ENCODE measurements at places on chromosomes 7 and 10. TPM values are rescaled to one million over a fixed set of nuclear protein-coding genes. Genes with fewer than 3 reads are reported as not detected.

PNLIPRP1 gene
- not detected for total RNA-seq

DNA sequence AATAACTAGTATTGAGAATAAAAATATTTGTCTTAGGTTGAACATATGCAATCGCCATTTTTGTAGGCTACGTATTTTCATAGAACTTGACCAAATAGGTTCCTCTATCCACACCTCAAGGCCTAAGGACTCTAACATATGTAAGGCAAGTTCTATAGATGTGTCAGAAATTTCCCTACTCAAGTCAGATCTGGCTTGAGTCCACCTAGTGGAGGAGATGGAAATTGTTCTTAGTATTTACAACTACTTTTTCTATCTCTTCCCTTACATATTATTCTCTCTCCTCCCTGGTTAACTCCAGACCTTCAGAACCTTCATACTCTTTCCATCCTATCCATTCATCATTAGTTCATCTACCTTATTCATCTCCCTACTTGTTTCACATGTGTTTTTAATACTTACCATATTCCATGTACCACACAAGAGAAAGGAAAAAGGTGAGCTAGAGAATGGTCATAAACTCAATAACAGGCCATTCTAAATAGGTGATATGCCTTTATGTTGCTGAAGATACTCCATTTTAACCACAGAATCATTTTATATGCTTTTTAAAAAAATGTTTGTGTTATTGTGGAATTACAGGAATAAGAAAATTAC is 174.5 kb upstream of the HDAC9 start:
- H3K4me3 ChIP-seq = no peak overlapping the region
- no peak overlapping the region for H3K27ac ChIP-seq
- no peaks in the 10 kb centered on the region for H3K4me1 ChIP-seq
- no peaks in the 10 kb centered on the region for H3K27me3 ChIP-seq
- H3K36me3 ChIP-seq = no peaks in the 10 kb centered on the region

- H3K27me3 ChIP-seq = no peaks in the 10 kb centered on the region
- H3K36me3 ChIP-seq = no peaks in the 10 kb centered on the region
- no peak for DNase-seq
- H3K4me3 ChIP-seq = no peak overlapping the region
Measured at GRCh38 chr10:47323636-47324296, 1.5 kb downstream of the GDF2 start.

DNA sequence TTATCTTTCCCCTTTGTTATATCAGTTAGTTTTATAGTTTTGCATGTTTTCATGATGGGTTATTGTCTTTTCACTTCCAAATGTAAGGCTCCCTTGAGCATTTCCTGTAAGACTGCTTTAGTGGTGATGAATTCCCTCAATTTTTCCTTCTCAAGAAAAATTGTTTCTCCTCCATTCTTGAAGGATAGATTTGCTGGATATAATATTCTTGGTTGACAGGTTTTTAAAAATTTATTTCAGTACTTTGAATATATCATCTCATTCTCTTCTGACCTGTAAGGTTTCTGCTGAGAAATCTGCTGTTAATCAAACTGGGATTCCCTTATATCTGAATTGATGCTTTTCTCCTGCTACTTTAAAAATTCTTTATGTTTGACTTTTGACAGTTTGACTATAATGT is 33.3 kb downstream of the SCART1 start:
- H3K4me3 ChIP-seq = no peak overlapping the region
- H3K27me3 ChIP-seq = no peaks in the 10 kb centered on the region
- no peak overlapping the region for H3K27ac ChIP-seq
- H3K36me3 ChIP-seq = peaks cover 4% of the 10 kb centered on the region
- no peak for DNase-seq

TEX36 gene
- not detected for total RNA-seq

DNA sequence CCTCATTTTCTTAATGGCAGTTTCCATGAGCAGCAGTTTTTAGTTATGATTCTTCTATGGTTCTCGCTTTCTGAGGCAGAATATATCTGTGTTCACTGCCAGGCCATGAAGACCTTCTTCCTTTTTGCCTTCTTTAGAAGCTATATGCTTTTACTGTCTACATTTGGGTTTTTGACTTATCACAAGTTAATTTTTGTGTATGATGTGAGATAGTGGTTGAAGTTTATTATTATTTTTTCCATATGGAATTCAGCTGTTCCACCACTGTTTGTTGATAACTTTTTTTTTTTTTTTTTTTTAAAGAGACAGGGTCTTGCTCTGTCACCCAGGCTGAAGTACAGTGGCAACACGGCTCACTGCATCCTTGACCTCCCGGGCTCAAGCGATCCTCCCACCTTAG is 44.5 kb downstream of the INPP5A start:
- no peak overlapping the region for H3K27ac ChIP-seq
- H3K4me1 ChIP-seq = no peaks in the 10 kb centered on the region
- no peaks in the 10 kb centered on the region for H3K36me3 ChIP-seq
- H3K4me3 ChIP-seq = no peak overlapping the region
- H3K27me3 ChIP-seq = no peaks in the 10 kb centered on the region
- no peak for DNase-seq

DNA sequence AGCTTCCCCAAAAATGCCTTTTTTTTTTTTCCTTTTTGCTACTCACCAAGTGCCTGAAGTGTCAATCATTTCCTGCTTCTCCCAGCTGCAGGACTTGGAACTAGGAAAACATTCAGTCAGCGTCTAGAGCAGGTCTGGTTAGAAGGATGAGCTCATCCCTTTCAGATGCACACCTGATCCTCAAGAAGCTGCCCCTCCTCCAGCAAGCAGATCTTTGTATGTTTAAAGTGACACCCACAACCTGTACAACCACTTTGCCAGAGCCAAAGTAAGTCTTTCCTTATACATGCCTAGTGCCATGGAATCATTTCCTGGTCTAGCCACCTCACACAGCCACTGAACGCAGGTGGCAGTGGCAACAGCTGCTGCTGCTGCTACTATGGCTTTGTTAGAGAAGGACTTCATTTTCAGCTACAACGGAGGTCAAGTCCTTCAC is 10.4 kb upstream of the USP54 start:
- H3K4me1 ChIP-seq = no peaks in the 10 kb centered on the region
- H3K27me3 ChIP-seq = no peaks in the 10 kb centered on the region
- H3K4me3 ChIP-seq = no peak overlapping the region
- H3K27ac ChIP-seq = peak overlapping the region; percentile 91

NPC1L1 gene
- total RNA-seq = 0.16 TPM

KAZALD1 gene
- 4.9 TPM for total RNA-seq

SLC18A3 gene
- not detected for total RNA-seq

GRCh38 chr10:7933757-7934156 is 115.5 kb downstream of the TAF3 start:
- no peaks in the 10 kb centered on the region for H3K36me3 ChIP-seq
- H3K27me3 ChIP-seq = no peaks in the 10 kb centered on the region

GRCh38 chr10:23067939-23068775 is 27.2 kb upstream of the MSRB2 start:
- H3K4me1 ChIP-seq = no peaks in the 10 kb centered on the region
- H3K27me3 ChIP-seq = no peaks in the 10 kb centered on the region

DNA sequence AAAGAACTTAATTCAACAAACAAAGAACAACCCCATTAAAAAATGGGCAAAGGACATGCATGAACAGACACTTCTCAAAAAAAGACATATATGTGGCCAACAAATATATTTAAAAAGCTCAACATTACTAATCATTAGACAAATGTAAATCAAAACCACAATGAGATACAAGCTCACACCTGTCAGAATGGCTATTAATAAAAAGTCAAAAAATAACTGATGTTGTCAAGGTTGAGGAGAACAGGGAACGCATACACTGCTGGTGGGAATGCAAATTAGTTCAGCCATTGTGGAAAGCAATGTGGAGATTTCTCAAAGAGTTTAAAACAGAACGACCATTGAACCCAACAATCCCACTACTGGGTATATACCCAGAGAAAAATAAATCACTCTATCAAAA is 19.1 kb downstream of the ZFAND4 start:
- H3K36me3 ChIP-seq = no peaks in the 10 kb centered on the region
- DNase-seq = no peak
- no peak overlapping the region for H3K27ac ChIP-seq

DNA sequence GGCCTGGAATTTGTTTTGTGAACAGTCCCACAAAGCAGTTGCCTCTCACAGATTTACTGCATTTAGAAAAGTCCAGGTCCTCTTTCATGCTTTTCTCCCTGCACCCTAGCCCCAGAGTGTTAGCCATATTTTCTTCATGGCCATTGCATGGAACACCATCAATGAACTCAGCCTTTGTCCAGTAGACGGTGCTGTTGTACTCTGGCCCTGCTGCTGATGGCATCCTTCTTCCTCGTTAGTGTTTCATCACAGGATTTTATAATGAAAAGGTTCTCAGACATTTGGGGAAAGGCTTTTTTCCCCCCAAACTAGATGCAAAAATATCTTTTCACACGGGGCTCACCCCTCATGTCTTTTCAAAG is 93.0 kb upstream of the SLC25A13 start:
- H3K4me3 ChIP-seq = no peak overlapping the region
- H3K27me3 ChIP-seq = peaks cover 4% of the 10 kb centered on the region
- DNase-seq = no peak
- no peaks in the 10 kb centered on the region for H3K36me3 ChIP-seq
- no peak overlapping the region for H3K27ac ChIP-seq
- H3K4me1 ChIP-seq = no peaks in the 10 kb centered on the region

DNA sequence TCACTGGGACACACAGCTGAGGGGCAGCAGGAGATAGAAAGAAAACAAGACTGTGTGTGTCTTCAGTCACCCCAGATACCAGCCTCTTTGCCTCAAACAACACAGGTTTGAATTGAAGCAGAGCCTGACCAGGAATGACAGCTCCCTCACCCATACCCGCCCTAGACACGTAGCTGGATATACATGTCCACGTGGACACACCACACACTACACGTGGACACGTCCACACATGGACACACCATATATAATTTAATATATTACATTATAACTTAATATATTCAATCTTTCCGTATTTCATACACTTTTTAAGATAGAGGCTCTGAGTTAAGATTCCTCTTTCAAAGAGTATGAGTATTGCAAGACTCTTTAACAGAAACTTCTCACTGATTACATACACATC is 11.3 kb downstream of the GDF2 start:
- H3K27me3 ChIP-seq = no peaks in the 10 kb centered on the region
- H3K4me1 ChIP-seq = no peaks in the 10 kb centered on the region
- no peaks in the 10 kb centered on the region for H3K36me3 ChIP-seq
- H3K4me3 ChIP-seq = no peak overlapping the region

- no peaks in the 10 kb centered on the region for H3K27me3 ChIP-seq
- no peaks in the 10 kb centered on the region for H3K4me1 ChIP-seq
- H3K27ac ChIP-seq = no peak overlapping the region
Measured at GRCh38 chr10:131963811-131964210, 17.9 kb downstream of the BNIP3 start.

DNA sequence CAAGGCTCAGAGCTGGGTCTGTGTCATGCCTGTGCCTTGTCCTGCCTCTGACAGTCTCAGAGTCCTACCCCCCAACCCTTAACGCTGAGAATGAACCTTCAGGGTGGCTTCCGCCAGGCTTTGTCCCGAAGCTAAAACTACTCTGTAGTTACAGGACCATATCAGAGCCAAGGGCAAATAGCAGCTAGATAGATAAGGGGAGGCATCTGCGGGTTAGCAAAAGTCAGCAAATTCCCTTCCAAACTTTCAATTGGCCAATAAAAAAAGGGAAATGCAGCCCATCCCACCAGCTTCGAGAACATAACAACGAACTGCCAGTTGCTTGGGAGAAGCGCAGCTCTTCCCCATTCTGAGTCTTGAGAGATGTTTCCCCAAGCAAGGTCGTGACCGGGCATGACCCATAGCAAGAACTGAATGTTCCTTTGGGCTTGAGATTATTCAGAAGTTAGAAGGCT is 17.7 kb downstream of the CCL24 start:
- H3K4me1 ChIP-seq = no peaks in the 10 kb centered on the region
- H3K27ac ChIP-seq = no peak overlapping the region
- no peaks in the 10 kb centered on the region for H3K36me3 ChIP-seq

ARHGEF35 gene
- total RNA-seq = 31.8 TPM

DNA sequence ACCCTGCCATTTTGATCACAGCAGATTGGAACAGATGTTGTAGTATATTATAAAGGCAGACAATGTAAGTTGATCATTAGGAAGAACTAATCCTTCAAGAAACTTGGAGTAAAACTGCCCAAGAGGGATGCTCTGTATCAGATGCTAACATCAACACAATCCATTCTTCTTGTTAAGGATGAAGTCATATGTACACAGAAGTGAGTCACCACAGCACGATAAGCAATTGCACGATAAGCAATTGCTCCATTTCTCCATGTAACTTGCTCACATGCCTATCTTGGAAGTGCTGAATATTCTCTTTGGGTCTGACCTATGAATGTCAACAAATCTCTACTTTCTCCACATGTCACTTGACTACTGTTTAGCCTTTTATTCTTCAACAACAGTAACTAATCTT is 41.5 kb upstream of the DMTF1 start:
- no peak for DNase-seq
- H3K36me3 ChIP-seq = no peaks in the 10 kb centered on the region
- no peak overlapping the region for H3K27ac ChIP-seq
- H3K4me1 ChIP-seq = no peaks in the 10 kb centered on the region
- no peak overlapping the region for H3K4me3 ChIP-seq
- H3K27me3 ChIP-seq = no peaks in the 10 kb centered on the region

FKBP9 gene
- 100 TPM for total RNA-seq

DNA sequence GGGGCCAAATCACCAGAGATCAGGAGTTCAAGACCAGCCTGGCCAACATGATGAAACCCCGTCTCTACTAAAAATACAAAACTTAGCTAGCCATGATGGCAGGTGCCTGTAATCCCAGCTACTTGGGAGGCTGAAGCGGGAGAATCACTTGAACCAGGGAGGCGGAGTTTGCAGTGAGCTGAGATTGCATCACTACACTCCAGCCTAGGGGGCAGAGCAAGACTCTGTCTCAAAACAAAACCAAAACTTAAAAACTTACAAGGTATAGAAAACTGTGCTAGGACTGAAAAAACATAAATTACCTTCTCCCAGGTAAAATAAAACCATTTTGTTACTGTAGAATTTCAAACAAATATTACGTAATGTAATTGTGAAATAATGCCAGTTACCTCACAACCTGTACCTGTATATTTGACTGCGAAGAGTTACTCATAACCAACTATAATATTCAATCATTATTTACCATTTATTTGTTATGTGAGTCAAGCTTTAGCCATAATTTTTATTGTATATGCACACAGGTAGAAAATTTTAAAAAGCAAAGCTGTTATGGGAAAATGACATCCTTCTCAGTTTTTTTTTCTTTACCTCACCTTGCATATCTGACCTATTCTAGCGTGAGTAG is 180.9 kb downstream of the SEMA3A start:
- H3K36me3 ChIP-seq = no peaks in the 10 kb centered on the region
- no peaks in the 10 kb centered on the region for H3K27me3 ChIP-seq
- H3K4me3 ChIP-seq = no peak overlapping the region
- no peaks in the 10 kb centered on the region for H3K4me1 ChIP-seq

LIPF gene
- not detected for total RNA-seq

Measured in breast epithelium (tissue), 4 donors.